ENCODE measurements at places on chromosomes 5 and 9. TPM values are rescaled to one million over a fixed set of nuclear protein-coding genes. Genes with fewer than 3 reads are reported as not detected.

PDE6A gene
- not detected for total RNA-seq

LHX3 gene
- total RNA-seq, result not detected

ZFP37 gene
- total RNA-seq, result 8.4 TPM

SPATA31E1 gene
- total RNA-seq, result 0.21 TPM

PDGFRB gene
- total RNA-seq, result 15.3 TPM

NDST1 gene
- total RNA-seq, result 108 TPM

FBXL7 gene
- 20.8 TPM for total RNA-seq

VLDLR gene
- total RNA-seq, result 20.3 TPM

CNTNAP3B gene
- total RNA-seq, result 9.4 TPM

GRCh38 chr5:152488869-152489268, 83.8 kb upstream of the NMUR2 start:
- no peaks in the 10 kb centered on the region for H3K4me1 ChIP-seq
- no peak overlapping the region for H3K4me3 ChIP-seq
- H3K36me3 ChIP-seq, result no peaks in the 10 kb centered on the region
- no peak overlapping the region for H3K27ac ChIP-seq
- H3K27me3 ChIP-seq, result no peaks in the 10 kb centered on the region

GRCh38 chr5:140236891-140237598, 62.1 kb downstream of the CYSTM1 start:
- H3K27ac ChIP-seq, result no peak overlapping the region
- no peaks in the 10 kb centered on the region for H3K27me3 ChIP-seq

- no peak overlapping the region for H3K27ac ChIP-seq
- peaks cover 11% of the 10 kb centered on the region for H3K4me1 ChIP-seq
- no peaks in the 10 kb centered on the region for H3K27me3 ChIP-seq
Observed at GRCh38 chr5:69230181-69230580, 4.5 kb upstream of the CDK7 start.

DNA sequence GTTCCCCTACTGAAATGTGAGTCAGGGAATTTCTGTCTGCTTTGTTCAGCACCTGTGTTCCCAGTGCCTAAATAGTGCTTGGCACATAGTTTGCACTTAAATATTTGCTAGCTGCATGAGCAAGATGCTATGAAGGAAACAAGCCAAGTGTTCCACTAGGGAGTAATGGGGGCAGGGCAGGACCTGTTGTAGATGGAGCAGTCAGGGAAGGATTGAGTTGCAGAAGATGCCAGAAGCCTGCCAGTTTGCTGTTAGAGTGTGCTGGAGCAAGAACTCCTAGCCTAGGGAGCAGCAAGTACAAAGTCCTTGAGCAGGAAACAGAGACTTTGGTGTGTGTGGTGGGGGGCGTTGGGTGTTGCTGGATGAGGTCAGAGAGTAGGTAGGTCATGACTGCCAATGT, 87.5 kb downstream of the DAB2IP start:
- no peak for DNase-seq
- H3K27ac ChIP-seq, result peak overlapping the region; percentile 19
- H3K4me3 ChIP-seq, result peak overlapping the region; percentile 6
- H3K36me3 ChIP-seq, result no peaks in the 10 kb centered on the region

DNA sequence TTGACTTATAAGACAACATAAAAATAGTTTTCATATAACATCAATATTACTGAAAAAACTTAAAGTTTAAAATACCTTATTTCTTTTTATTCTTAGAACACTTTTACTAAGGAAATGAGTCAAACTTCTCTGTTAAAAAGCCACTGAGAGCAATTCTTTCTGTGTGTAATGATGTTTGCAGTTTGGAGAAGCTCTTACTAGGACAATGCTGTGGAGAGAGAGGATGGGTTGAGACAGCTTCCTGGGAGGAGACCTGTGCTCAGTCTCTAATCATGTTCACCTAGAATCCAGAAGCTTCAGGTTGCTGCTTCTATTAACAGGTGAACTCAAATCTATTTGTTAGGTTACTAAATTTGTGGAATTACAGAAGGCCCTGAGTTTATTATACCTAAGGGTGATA, 198.5 kb downstream of the DNAH5 start:
- no peak for DNase-seq
- no peak overlapping the region for H3K27ac ChIP-seq
- H3K4me1 ChIP-seq, result no peaks in the 10 kb centered on the region
- no peaks in the 10 kb centered on the region for H3K27me3 ChIP-seq

- DNase-seq, result no peak
- H3K27ac ChIP-seq, result no peak overlapping the region
- H3K4me1 ChIP-seq, result peaks cover 21% of the 10 kb centered on the region
- H3K4me3 ChIP-seq, result no peak overlapping the region
- no peaks in the 10 kb centered on the region for H3K36me3 ChIP-seq
Observed at GRCh38 chr9:3929345-3930047, 370.4 kb downstream of the GLIS3 start.

DNA sequence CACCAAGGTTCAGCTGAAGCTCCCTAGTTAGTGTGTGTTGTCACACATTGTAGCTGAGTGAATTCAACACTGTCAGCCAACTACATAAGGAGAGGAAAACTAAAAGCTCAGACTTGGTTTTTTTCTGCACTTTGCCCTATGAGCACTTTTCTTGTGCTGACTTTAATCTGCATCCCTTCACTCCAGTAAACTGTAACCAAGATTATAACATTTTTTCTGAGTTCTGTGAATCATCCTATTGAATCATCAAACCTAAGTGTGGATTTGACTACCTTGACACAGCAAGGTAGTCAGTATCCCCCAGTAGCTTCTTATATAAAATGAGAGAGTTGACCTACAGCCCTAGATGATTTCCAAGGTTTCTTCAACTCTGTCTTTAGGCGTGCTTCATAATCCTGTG, 325.0 kb downstream of the AGTPBP1 start:
- H3K27me3 ChIP-seq, result no peaks in the 10 kb centered on the region
- no peak overlapping the region for H3K27ac ChIP-seq
- no peak for DNase-seq
- H3K4me1 ChIP-seq, result peaks cover 26% of the 10 kb centered on the region
- no peaks in the 10 kb centered on the region for H3K36me3 ChIP-seq
- H3K4me3 ChIP-seq, result no peak overlapping the region

DNA sequence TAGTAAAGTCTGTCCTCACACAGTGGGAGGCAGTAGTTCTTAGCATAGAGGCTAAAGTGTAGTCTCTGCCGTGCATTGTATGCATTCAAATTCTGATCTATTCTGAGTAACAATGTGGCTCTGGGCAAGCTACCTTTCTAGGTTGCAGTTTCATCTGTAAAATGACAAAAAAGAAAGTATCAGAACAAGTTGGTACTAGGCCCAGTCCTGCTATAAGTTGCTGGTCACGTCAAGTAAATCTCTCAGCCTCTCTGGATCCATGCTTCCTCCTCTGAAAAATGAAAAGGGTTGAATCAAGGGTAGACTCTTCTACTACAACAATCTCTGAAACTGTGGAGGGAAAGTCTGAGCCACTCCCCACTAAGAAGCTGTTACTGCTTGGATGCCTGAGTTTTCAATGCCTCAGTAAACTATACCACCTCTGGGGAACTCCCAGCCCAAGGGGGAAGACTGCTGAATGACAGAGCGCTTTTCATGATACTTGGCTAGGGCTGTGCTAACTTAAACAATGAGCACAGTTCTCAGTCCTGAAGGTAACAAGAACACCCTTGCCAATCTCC, 34.5 kb upstream of the SPARC start:
- peaks cover 17% of the 10 kb centered on the region for H3K4me1 ChIP-seq
- no peaks in the 10 kb centered on the region for H3K27me3 ChIP-seq
- DNase-seq, result no peak
- no peak overlapping the region for H3K4me3 ChIP-seq

GRCh38 chr9:124347206-124347967, 67.9 kb downstream of the PSMB7 start:
- H3K27ac ChIP-seq, result no peak overlapping the region
- DNase-seq, result no peak
- H3K4me1 ChIP-seq, result peaks cover 37% of the 10 kb centered on the region

DNA sequence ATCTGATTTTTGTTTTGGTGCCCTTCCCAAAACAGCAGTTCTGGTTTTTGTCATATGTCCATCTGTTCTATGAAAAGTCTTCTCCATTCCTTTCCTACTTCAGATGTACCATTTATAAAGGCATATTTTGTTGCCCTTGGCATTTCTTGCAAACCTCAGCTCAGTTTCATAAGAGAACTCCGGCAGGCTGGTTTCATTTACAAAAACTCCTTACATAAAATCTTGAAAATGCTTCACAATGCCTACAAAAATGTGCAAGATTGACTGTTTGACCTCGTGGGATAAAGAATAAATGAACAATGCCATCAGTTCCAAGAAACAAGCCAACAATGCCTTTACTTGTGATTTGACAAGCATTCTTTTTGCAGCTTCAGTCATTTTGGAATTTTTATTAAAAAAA, 39.1 kb upstream of the CTNNAL1 start:
- peak overlapping the region; percentile 20 for H3K27ac ChIP-seq
- H3K36me3 ChIP-seq, result peaks cover 34% of the 10 kb centered on the region
- H3K27me3 ChIP-seq, result no peaks in the 10 kb centered on the region
- no peak overlapping the region for H3K4me3 ChIP-seq
- peaks cover 9% of the 10 kb centered on the region for H3K4me1 ChIP-seq

DNA sequence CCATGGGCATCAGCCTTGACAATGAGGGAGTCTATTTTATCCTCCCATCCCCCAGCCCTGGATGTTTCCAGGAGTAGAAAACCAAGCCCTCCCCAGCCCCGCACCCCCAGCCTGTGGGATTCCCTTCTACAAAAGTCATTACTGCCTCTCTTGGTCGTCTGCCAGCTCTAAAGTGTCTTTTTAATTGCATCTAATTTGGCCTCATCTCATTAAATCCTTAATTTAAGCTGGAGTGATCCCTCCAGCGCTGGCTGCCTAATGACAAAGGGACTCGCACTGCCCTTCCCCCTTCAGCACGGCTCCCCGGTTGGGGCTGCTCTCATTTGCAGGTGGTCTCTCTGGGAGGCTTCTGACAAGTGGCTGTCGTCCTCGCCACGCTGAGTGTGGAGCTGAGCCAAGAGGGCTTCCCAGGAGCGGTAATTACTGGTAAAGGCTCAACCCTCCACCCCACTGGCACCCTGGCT, 107.9 kb upstream of the ALDH1B1 start:
- no peaks in the 10 kb centered on the region for H3K36me3 ChIP-seq
- H3K27me3 ChIP-seq, result no peaks in the 10 kb centered on the region

- no peak overlapping the region for H3K27ac ChIP-seq
- no peaks in the 10 kb centered on the region for H3K27me3 ChIP-seq
- H3K4me3 ChIP-seq, result no peak overlapping the region
Observed at GRCh38 chr9:107141967-107142366, 141.1 kb upstream of the RAD23B start.

DNA sequence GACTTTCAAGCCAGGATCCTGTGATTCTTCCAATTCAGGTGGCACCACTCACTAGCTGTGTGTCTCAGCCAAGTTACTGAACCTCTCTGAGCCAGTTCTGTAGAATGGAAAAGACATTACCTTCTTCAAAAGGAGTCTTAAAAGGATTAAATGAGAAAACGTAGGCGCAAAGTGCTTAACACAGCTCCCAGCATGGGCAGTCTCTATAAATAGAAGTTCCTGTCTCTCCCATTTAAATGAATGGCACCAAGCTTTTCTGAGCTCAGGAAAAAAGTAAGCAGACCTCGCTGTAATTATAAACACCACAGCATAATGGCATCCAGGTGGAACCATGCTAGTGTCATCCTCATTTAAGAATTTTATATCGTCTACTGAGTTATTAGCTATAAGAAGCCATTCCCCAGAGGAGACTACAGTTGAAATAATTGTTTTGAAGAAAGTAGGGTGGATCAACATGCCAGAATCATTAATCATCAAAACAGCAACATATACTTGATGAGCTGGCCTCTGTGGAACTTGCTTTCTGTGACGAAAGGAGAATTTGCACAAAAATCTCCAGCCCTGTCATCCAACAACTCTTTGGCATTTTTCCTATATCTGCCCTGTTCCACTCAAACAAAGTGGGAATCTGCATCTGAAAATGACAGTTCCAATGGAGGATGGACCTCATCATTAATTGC, 188.9 kb downstream of the SPOCK1 start:
- H3K4me3 ChIP-seq, result no peak overlapping the region
- H3K4me1 ChIP-seq, result peaks cover 11% of the 10 kb centered on the region
- DNase-seq, result no peak
- H3K27me3 ChIP-seq, result peaks cover 4% of the 10 kb centered on the region

GRCh38 chr9:83383034-83383433, 155.2 kb downstream of the FRMD3 start:
- H3K4me3 ChIP-seq, result no peak overlapping the region
- no peak overlapping the region for H3K27ac ChIP-seq
- peaks cover 6% of the 10 kb centered on the region for H3K36me3 ChIP-seq
- no peaks in the 10 kb centered on the region for H3K27me3 ChIP-seq
- no peaks in the 10 kb centered on the region for H3K4me1 ChIP-seq
- DNase-seq, result no peak

DNA sequence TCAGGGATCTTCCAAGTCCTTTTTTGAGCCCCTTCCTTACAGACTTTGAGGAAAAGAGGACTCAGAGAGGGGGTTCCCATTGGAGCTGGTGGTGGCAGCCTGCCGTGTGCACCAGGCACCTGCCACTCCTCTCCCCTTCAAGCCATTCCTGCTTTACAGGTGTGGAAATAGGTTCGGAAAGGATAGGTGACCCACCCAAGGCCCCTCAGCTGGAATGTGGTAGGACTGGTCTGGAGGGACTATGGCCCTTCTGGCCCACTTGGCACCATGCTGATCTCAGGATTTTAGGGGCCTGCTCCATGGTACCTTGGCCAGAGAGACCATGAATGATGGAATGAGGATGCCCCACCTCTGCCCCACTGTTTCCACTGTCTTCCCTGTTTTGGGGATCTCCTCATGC, 1.4 kb downstream of the GALNT12 start:
- peak overlapping the region; percentile 77 for H3K4me3 ChIP-seq
- peaks cover 53% of the 10 kb centered on the region for H3K27me3 ChIP-seq
- peaks cover 14% of the 10 kb centered on the region for H3K4me1 ChIP-seq
- no peak overlapping the region for H3K27ac ChIP-seq
- DNase-seq, result no peak
- no peaks in the 10 kb centered on the region for H3K36me3 ChIP-seq

DNA sequence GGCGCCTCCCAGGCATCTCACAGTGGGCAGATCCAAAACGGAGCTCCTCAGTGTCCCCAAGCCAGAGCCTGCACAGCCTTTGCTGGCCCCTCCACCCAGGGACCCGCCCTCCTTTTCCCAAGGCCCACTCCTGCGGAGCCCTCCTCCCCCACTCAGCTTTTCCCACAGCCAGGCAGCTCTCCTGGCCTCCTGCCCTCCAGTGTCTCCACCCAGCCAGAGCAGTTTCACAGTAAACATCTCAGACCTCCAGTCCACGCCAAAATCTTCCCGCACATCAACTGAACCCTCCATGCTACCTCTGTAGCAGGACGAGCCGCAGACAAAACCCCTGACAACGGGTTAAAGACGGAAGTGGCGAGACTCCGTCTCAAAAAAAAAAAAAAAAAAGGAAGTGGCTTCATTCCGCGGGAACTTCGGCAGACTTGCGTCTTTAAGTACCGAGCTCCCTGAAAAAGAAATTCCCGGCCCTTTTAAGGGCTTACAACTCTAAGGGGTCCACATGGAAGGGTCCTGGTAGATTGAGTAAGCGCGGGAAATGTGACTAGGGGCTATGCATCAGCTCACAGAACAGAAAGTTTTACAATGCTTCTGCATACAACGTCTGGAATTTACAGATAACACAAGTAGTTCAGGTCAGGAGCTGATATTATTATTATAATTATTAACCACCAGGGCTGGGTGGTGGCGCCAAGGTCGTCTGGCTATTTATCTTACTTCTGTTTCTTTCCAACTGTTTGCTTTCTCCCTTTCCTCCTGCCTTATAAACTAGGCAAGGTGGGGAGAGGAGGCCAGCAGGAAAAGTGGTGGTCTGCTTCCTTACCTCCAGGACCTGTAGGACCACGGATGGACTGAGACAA, 11.4 kb upstream of the GRIN1 start:
- H3K4me3 ChIP-seq, result peak overlapping the region; percentile 89
- peaks cover 10% of the 10 kb centered on the region for H3K27me3 ChIP-seq
- peak overlapping the region; percentile 95 for H3K27ac ChIP-seq
- H3K36me3 ChIP-seq, result no peaks in the 10 kb centered on the region
- no peak for DNase-seq

Data from neural crest cell (in vitro differentiated cells).